ENCODE measurements at places on chromosomes 2 and 18.

DNA sequence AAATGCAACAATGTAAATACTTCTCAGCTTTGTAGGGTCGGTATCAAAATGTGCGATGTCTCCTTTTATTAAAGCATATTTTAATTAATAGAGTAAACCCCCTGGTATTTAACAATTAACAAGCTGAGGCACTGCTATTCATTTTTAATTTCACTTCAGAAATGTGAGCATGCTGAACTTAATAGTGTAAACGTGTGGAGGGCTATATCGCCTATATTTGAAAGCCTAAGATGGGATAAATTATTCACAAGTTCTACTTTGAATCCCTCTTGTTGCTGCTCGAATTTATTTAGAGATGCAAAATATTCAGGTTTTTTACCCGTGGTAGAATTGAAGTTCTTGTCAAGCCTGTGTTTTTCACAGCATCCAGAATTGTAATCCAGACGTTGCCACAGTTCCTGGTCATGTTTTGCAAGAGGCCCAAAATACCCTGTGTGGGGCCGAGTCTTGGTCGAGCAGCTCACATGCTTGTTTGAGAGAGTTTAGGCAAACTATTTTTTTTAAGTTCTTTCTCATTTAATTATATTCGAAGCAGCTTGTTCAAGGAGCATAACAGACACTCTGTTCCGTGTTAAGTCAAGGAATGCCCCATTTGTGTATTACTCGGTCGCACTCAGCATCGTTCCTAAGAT, 2.5 kb downstream of the SALL3 start:
- DNase-seq, result no peak

DNA sequence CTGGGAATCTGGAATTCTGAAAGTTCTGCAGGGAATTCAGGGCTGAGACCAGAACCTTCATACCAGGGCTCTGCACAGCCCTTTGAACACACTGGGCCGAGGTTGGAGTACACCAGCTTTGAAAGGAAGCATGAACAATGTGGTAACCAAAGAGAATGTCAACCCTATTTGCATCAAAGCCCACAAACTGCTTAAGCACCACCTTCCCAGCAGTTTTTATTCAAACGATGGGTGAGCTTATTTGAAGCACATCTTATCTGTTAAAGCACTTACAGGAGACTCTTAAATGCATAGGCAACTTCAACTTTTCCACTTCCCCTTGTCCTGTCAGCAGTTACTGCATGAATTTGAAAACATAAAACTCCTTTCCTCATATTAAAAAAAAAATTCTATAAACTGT, 96.6 kb downstream of the TXNL1 start:
- no peak for DNase-seq

GRCh38 chr2:173934895-173935294, 30.3 kb downstream of the SP3 start:
- no peak for DNase-seq

GRCh38 chr18:59655676-59656075, 41.5 kb downstream of the CCBE1 start:
- DNase-seq, result no peak

DNA sequence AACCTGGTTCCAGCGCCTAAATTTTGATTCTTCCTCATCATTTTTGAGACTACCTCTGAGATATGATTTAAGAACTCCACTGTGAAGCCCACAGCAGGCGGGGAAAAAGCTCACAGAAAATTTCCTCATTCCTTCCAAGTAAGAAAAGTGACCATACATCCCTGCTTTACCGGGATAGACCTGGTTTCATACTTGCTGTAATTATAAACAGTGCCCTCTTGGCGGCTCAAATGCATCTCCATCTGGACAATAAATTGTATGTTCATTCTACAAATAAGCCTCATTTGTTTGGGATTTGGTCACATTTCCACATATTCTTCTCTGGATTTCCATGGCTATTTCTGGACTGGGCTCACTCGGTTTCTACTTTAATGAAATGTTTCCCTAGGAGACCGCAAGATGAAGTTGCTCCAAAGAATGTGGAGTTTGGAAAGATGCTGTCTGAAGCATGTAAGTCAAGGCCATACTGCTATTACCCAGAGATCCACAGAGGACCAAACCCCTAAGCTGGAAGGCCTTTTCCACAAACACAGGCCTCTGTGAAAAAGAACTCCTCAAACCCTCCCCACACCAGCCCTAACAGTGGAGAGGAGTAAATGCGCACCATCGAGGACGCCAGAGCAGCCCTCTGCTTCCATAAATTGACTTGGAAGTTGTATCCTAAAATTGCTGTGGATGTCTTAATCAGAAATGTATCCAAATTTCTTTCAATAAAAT, 13.9 kb downstream of the STAT1 start:
- peak; percentile 19 for DNase-seq

DNA sequence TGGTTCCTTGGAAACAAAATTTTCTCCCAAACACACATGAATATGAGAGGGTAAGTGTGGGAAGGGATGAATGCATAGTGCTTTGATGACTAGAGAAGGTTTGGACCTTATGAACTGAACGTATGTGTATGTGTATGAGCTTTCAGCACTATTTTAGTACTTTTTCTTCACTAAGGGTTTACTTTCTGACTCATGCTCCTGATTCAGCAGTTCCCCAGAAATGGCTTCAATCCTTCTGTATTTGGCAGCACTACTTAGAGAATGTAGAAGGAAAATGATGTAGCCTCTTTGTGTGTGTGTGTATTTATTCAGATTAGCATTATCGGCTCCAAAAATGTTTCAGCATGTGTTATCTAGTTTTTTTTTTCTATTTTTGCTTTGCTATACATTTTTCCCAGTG, 22.2 kb downstream of the KCNJ3 start:
- DNase-seq, result no peak

GRCh38 chr2:35989503-35989902, 366.1 kb upstream of the CRIM1 start:
- no peak for DNase-seq

GRCh38 chr2:222283634-222284033, 15.2 kb downstream of the PAX3 start:
- DNase-seq, result no peak

GRCh38 chr2:19942199-19942598, 40.4 kb upstream of the TTC32 start:
- DNase-seq, result no peak

DNA sequence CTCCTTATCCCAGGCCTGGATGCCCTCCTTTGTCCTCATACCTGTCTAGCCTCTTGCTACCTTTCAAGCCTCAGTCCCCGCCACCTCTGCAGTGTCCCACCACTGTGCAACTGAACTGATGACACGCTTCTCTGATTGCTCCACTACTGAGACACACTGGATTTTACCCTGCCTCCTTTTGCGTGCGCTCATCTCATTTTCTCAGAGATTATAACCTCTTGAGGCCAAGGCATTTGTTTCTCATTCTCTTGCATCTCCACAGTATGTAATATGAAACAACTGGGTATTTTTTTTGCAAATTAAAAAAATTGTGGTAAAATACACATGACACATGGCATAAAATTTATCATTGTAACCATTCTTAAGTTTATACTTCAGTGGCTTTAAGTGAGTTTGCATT, 95.4 kb downstream of the PRKCE start:
- no peak for DNase-seq

DNA sequence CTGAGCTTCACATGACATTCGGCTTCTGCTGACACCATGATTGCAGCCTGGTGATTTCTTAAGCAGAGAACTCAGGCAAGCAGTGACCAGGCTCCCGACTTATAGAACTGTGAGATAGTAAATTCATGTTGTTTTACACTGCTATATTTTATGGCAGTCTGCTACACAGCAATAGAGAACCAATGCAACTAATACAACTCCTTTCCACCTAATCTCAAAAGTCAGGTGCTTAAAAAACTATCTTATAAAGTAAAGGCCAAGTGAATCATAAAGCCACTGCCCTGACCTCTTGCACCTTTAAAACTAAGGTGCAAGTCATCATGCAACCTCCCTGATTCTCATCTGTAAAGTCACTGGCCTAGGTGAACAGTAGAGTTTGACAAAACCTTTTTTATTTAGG, 95.3 kb upstream of the GLS start:
- no peak for DNase-seq

GRCh38 chr2:85457877-85458316, 39.4 kb downstream of the SH2D6 start:
- DNase-seq, result peak; percentile 66

All from fibroblast of the aortic adventitia (primary cell).